ENCODE measurements at places on chromosomes 12 and 14. TPM values are rescaled to one million over a fixed set of nuclear protein-coding genes. Genes with fewer than 3 reads are reported as not detected.

GRCh38 chr12:95796225-95796981 is 5.8 kb upstream of the NTN4 start:
- no peak for DNase-seq

PIP4P1 gene
- total RNA-seq: 16.2 TPM

RHOJ gene
- 1.5 TPM for total RNA-seq

GRCh38 chr14:37932481-37932880 is 275.2 kb upstream of the SSTR1 start:
- no peak for DNase-seq

GRCh38 chr12:85920324-85920947 is 46.3 kb downstream of the NTS start:
- no peak for DNase-seq

TMEM119 gene
- 1.3 TPM for total RNA-seq

DNA sequence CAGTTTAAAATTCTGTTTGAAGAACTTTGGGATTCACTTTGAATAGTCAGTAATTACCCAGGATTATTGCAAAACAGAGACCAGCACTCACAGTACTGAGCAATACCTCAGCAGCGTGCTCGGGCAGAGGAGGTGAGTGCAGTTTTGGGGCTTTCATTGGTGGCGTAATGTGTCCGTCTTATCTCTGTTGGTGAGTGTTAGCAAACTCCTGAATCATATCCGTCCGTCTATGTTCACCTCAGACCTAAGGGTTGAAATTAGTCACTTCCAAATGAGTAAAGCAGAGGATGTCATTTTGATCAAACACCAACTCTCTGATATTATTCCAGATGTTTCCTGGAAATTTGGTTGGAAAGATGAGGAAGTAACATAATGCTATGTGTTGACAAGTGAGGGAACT is 82.8 kb downstream of the BORCS5 start:
- DNase-seq: no peak

DNA sequence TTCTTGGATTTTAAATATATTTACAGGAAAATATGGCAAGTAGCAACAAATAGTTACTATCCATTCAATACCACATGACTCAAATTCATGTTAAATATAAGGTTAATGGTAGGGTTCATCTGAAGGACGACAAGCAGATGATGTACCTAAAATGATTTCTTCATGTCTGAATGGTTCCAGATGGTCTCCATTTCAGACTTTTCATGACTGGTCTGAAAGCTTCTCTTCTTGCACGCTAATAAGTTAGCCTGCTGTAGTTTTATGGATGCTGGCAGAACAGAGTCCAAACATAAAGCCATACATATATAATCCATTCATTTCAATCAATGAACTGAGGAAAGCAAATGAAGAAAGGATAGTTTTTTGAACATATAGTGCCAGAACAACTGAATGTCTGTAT is 257.0 kb upstream of the MGAT4C start:
- DNase-seq: no peak

DNA sequence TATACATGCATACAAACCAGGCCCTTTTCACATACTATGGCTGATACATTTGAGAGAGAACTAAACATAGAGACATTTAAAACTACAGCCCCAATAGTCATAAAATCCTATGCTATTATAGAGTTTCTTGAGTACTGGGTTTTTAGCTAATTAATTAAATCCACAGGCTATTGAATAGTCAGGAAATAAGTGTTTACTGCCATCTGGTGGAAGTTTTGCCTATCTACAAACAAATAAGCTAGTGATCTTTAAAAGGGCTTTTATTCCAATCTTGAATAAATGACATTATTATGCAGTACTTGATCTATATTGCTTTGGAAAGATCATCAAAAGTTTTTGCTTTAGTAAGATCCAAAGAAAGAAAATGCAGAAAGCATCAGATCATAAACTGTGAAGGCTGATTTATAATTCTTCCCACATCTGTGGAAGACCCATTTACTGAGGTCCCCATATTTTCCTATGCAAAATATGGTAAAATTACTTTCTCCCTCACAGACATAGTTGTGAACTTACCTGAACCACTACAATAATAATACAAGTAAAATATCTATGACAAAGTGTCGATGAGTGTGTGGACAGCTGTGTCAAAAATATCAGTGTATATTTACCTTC is 131.3 kb downstream of the ITPR2 start:
- no peak for DNase-seq

PIWIL1 gene
- not detected for total RNA-seq

GRCh38 chr14:94009767-94010166 is 12.7 kb downstream of the CCDC197 start:
- no peak for DNase-seq

DNA sequence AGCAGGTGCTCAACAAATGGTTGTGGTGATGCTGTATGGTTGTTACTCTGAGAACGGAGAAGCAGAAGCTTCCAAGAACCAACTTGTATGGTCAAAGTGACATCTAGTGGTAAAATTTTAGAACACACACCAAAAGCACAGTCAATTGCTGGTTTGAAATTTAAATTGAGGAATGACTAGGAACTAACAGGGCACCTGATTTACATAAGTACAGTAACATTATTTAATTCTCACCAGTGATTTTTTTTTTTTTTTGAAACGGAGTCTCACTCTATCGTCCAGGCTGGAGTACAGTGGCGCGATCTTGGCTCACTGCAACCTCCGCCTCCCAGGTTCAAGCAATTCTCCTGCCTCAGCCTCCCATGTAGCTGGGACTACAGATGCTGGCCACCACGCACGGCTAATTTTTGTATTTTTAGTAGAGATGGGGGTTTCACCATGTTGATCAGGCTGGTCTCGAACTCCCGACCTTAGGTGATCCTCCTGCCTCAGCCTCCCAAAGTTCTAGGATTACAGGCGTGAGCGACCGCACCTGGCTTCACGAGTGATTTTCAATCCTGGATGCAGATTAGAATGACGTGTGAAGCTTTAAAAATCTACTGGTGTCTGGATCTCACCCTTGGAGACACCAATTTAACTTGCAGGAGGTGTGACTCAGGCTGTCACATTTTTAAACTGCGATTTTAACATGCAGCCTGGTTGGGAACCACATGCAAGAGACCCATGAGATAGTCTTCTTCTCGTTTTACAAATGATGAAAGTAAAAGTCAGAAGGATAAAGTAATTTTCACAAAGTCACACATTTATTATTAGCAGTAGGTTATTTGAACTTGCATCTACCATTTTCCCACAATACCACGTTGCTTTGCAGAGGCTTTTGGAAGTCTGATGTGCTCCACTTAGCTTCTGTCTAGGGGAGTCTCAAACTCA is 14.1 kb upstream of the NUMB start:
- no peak for DNase-seq

DNA sequence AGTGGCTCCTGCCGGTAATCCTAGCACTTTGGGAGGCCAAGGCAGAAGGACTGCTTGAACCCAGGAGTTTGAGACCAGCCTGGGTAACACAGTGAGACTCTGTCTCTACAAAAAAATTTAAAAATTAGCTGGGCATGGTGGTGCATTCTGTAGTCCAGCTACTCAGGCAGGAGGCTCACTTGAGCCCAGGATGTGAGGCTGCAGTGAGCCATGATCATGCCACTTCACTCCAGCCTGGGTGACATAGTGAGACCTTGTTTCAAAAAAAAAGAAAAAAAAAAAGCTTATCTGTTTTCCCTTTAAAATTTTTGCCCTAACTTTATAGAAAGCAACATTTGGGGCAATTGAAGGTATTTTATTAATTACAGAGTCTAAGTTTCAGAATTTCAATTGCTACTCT is 486.0 kb downstream of the BCAT1 start:
- no peak for DNase-seq

DNA sequence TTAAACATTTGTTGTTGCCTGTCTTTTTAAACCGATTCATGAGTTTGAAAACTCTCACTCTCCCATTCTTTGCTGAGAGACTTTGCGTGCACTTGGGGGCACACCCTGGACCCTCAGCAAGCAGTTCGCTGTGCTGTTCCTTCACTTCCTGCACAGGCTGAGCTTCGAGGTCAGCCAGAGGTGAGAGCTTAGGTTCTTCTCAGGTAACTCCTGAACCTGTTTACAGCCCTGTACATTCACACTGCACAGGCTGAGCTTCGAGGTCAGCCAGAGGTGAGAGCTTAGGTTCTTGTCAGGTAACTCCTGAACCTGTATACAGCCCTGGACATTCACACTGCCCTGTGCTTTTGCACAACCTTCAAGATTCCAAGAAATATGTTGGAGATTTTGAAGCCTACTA is 9.8 kb upstream of the CLECL1 start:
- no peak for DNase-seq

DNA sequence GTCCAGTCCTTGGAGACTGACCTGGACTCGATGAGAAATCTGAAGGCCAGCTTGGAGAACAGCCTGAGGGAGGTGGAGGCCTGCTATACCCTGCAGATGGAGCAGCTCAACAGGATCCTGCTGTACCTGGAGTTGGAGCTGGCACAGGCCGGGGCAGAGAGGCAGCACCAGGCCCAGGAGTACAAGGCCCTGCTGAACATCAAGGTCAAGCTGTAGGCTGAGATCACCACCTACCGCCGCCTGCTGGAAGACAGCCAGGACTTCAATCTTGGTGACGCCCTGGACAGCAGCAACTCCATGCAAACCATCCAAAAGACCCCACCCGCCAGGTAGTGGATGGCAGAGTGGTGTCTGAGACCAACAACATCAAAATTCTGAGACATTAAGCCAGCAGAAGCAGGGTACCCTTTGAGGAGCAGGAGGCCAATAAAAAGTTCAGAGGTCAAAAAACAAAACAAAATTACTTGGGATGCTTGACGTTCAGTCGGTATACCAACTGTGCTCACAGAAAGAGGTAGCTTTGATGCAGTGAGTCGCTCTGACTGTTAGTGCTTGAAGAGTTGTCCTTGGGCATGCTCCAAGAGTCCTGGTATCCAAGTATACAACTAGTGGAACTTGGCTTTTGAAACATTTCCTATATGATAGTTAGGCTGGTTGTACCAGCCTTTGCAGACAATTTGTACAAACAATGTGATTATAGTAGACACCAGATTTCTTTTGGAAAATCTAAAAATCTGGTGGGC is 4.8 kb downstream of the MED6 start:
- DNase-seq: no peak

FSCB gene
- not detected for total RNA-seq

GRCh38 chr12:98262902-98263301 is 252.5 kb upstream of the TMPO start:
- no peak for DNase-seq

DNA sequence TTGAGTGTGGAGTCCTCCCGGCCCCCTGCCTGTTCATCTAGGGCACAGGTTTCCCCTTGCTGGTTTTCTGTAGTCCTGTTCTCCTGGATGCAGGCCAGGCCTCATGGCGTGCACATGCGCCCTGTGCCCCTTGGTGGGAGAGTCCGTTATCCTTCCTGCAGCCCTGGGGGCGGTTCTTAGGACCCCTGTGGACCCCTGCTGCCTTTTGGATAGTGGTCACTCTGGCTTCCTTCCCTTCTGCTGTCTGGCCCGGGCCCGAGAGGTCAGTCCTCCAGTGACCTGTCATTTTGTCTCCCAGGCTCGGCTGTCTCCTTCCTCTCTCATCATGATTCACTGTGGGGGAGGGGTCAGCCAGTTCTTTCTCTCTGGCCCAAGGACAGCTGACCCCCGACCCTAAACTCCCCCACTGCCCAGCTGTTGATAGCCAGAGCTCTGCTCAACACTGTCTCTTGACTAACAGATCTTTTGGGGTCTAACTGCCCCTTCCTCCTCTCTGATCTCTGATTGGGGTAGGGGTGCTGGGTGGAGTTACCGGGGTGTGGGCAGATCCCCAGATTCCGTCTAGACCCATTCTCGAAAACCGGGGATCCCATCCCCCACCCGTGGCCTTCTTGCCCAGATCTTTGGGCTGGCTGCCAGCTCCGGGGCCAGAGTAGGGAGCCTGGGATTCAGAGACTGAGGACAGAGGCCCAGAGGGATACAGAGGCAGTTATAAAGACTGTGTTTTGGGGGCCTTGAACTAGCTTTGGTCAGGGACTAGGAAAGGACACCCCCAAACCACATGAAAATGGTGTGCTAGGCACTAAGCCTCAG is 7.0 kb downstream of the CCND2 start:
- DNase-seq: no peak

DNA sequence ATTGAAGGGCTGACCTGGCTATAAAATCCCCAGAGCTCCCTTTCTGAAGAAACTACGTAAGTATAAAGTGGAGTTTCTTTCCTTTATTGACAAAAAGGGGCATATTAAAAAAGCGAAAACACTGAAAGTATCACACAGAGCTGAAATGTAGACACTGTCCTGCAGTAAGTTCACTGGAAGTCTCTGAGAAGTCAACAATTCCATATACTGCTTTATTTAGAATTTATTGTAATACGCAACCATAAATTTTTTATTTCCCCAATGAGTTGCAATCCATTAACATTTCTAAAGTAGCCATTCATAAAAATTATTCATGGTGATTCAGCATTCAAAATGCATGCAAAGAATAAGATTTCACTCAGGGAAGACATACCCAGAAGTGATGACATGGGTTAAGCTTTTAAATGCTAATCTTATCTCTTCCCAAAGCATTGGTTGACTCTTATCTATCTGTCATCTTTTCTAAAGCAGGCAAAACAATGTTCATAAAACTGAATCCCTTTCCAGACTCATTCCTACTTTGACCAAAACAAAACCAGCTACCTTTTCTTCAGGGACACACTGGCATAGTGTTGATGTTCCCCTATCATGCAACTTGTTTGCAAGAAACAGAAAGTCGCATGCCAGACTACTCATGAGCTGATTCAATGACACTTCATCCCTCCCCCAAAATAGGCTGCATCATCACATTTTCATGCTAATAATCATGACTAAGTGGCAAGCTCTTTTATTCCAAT is 17.3 kb downstream of the KITLG start:
- DNase-seq: no peak

- DNase-seq: no peak
Observed at GRCh38 chr12:5808981-5809380, 136.1 kb downstream of the ANO2 start.

DNA sequence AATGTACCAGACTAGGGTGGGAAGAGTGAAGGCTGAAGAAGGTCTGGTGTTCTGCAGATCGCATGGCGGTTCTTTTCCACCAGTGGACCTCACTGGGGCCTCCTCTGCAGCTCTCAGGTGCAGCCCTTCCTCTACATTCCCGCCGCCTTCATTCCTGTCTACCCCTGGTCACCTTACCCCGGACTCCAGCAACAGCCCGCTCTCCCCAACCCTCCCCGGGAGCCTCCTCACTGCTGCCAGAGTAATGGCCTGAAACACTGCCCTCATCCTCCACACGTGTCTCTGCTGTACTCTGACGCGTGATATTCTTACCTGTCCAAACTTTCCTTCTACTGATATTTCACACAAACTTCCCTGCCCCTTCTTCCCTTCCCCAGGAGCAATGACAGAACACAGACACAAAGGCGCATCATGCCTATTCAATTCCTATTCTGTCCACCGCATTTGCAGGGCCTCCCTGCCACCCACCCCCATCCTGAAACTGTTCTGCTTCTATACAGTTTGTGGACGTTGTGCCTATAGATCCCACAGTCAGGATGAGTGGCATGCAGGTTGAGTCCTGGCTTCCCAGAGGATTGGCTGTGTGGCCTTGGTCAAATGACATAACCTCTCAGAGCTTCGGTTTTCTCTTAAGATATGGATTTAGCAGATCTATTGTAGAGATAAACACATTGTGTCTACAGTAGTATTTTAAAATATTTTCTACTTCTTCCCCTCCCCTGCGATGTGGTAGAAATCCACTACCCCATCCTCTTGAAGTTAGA is 1.7 kb upstream of the NUAK1 start:
- peak; percentile 27 for DNase-seq

ASPG gene
- 0.52 TPM for total RNA-seq

MUCL1 gene
- total RNA-seq: not detected

All from pancreas (tissue), 10 donors.